Fibroblast of skin of left quadriceps (primary cell): ENCODE measurements at places on chromosomes 1 and 21.

DNA sequence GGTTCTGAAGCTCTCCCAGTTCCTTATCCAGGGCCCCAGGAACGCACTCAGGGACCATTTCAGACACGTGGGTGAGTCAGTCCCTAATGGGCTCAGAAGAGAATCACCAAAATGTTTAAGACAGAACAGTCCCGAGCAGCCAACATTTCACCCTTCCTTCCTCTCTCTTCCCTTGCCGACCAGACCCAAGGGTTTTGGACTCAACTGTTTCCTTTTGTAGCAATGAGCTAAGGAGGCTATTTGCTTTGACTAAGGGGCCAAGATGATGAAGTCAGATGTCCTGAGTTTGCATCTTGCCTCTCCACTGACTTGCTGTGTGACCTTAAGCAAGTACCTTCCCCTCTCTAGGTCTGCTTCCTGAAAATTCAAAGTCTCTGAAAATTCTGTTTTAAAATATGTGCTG, 472.3 kb upstream of the VAMP3 start:
- DNase-seq = no peak

- no peak for DNase-seq
Observed at GRCh38 chr21:36915696-36916245, 50.7 kb downstream of the HLCS start.

GRCh38 chr1:241061062-241061461, 295.9 kb downstream of the RGS7 start:
- no peak for DNase-seq

- DNase-seq = no peak
Observed at GRCh38 chr1:174289644-174290310, 130.5 kb downstream of the RABGAP1L start.

DNA sequence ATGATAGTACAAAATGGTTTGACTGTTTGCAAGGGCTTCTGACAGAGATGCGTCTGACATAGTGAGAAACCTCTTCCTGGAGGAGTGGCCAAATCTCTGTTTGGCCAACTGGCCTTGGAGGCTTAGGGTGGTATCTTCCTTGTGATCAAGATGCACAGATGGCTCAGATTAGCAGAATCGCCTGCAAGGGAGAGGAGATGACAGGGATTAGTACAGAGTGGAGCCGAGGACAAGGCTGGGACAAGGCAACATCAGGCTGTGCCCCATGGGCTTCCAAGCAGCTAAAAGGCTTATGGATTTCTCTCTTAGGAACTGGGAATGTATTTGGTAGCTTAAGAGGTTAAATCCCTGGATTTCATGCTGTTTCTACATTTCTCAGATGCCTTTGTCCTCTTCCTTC, 379.1 kb downstream of the SIPA1L2 start:
- no peak for DNase-seq

DNA sequence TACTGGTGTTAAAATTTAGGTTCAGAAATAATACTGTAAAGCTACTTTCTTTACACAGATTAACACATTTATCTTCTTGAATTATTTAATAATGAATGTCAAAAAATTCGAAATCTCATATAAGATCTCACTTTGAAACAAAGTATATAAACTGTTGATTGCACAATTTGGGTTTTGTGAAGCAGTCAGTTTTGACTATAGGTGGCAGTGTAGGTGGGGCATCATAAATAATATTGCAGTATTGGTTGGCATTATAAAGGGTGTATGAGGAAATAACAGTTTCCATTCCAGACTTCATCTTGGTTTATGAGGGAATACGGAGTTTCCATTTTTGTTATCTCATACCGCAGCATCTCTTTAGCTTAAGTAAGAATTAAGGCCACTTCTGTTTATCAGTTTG, 49.9 kb downstream of the SUCO start:
- DNase-seq = no peak

DNA sequence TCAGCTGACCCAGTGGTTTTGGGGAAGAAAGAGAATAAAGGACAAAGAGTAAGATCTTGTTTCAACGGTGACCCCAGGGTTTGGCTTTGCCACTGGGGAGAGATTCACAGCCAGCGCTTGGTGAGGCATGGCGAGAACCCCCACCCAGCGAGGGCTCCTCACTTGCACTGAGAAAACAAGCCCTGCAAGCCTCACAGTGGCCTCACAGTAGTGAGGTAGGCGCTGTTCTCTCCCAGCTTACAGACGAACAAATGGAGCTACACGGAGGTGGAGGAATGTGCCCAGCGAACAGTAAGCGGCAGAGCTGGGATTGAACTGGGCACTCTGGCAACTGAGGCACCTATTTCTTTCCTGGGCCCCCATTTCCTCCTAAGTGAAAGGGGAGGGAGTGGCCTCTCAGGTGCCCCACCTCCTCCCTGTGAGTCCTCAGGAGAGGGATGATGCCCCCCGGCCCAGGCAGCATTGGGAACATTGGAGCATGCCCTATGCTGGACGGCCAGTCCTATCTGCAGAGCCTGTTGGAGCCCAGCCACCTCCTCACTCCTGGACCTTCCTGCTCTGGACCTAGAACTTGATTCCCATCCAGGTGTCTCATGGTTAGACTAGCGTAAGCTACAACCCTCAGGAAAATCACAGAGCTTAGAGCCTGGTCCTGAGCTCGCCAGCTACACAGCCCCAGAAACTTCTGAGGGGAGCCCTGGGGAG, 73.4 kb upstream of the EDN2 start:
- DNase-seq = no peak
